ENCODE measurements at places on chromosomes 5 and 9.

- DNase-seq: no peak
Measured at GRCh38 chr5:82298668-82299067, 20.5 kb upstream of the RPS23 start.

- DNase-seq: no peak
Measured at GRCh38 chr5:54718656-54719055, 201.1 kb downstream of the SNX18 start.

DNA sequence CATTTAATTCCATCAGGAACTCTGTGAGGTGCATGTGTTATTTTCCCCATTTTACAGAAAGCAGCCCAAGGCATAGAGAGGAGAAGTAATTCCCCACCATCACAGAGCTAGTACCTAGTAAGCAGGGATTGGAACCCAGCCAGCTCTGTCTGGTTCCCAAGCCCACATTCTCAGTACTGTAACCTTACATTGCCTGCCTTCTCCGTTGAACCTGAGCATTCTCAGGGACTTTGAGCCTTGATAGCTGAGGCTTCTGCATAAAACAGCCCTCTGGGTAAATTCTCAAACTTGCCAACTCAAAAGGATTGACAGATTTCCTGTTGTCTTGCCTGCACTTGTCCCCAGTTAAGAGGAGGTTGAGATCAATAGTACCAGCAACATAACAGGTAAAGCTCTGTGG lies 9.2 kb upstream of the GLE1 start:
- no peak for DNase-seq

DNA sequence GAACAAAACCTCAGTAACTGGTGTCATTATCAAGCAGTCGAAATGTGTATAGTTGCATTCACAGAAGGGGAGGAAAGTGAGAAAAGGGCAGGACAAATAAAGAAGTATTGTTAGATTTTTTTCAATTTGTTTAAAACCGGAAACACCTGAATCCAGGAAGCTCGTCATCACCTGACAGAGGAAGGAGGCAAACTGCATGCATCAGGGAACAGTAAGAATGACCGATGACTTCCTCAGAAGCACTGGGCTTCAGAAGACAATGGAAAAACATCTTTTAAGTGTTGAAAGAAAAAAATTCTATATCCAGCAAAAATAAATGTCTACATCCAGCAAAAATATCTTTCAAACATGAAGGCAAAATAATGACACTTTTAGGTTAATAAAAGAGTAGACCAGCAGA lies 29.5 kb downstream of the PLEKHG4B start:
- DNase-seq: no peak

DNA sequence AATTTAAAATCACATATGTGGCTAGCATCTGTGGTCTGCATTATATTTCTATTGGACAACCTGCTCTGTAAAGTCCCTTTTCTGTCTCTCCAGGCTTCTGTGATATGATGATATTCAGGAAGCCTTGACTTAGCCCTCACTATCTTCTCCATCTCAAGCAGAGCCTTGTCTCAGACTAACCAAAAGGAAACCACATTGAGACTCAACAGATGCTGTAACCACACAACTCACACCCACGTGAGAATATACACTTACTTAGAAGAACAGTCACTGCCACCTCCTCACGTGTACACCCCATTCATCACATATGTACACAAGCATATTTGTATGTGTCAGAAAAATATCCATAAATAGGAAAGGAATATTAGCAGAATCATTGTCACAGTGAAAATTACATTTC lies 33.6 kb downstream of the HTR4 start:
- DNase-seq: no peak

DNA sequence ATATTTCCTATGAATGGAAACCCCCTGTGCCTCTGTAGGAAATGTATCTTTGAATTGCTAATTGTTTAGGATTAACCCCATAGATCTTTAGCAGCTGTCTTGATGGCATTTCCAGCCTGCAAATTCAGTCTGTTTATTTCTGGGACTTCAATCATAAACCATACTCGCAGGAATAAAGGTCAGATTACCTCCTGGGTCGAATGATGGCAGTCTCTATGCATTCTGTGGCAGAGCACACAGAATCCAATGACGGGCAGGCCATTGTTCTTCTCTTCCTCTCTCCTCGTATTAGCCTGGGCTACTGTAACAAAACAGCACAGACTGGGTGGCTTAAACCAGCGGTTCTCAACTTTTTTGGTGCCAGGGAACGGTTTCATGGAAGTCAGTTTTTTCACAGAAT lies 199.9 kb downstream of the PCSK5 start:
- DNase-seq: no peak

DNA sequence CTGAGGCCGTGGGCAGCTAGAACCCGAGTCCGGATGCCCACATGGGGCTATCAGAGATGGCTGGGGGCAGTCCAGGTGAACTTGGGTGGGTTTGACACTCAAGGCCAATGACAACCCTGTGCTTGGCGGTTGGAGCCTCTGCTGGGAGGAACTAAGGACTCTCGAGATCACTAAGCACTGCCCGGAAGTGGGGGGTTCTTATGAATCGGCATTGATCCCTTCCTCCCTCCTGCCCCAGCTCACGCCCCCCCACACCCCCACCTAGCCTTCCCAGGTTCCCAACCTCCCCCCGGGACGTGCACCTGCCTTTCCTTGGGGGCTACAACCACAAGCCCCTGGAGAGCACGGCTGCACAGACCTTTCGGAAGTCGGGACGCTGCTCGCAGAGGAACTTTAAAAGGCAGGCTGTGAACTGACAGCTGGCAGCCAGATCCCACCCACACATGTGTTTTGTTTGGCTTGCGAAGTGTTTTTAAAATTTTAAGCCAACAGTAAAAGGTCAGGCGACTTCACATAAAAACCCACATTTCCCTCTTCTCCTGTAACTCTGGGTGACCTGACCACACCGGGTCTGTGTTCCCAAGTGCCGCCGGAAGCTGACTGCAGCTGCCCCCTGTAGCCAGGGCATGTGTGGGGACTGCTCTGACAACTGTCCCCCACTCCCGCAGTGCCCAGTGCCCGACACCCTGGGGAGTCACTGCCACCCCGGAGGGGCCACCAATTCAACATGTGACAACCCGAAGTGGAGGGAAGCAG lies 5.1 kb upstream of the RALGDS start:
- DNase-seq: no peak

All from left renal cortex interstitium (tissue), 4 donors.